ENCODE measurements at places on chromosomes 7 and 10. TPM values are rescaled to one million over a fixed set of nuclear protein-coding genes. Genes with fewer than 3 reads are reported as not detected.

- peak overlapping the region; percentile 100 for H3K27ac ChIP-seq
- no peaks in the 10 kb centered on the region for H3K27me3 ChIP-seq
- no peaks in the 10 kb centered on the region for H3K36me3 ChIP-seq
- H3K4me3 ChIP-seq, result peak overlapping the region; percentile 24
Measured at GRCh38 chr7:25750744-25751508, 401.1 kb upstream of the NFE2L3 start.

DNA sequence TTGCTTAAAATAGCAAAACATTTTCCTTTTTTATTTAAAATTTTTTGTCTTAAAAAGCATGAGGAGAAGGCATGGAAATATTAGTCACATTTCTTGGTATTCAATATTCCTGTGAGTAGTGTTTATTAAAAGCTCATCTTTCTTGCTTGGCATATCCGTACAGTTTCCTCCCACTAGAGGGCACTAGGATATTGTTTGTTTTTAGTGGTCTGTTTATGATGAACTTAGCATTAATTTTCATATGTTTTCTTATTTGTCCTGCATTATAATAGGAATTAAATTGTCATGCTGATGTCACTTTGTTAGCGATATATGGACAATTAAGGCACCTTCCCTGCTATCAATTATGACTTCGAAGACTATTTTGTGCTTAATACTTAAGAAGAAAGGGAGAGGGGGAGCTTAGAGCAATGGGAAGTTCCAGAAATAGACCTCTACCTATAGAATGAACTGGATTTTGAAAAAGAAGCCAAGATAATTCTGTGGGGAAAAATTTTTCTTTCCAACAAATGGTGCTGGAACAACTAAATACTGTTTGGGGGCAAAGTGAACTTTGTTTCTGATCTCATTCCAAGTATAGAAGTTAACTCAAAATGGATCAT is 91.0 kb upstream of the STRIP2 start:
- no peaks in the 10 kb centered on the region for H3K36me3 ChIP-seq
- H3K4me3 ChIP-seq, result no peak overlapping the region
- no peak for DNase-seq

DNA sequence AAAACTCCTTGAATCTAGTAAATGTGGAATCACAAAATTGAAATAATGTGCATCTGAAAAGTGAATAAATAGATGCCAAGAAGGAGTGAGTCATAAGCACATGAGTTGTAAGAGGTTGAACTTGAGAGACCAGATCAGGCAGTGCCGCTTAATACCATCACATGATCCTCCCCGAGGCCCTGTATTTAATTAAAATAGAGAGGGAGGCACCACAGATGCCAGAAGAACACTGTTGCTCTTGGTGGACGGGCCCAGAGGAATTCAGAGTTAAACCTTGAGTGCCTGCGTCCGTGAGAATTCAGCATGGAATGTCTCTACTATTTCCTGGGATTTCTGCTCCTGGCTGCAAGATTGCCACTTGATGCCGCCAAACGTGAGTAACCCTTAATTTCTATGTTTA is at the start of gene GPNMB:
GPNMB (plus strand) TSS at position 221 of the 400 bp plus-strand sequence; CDS start at position 304, 83 bp downstream.
- no peaks in the 10 kb centered on the region for H3K27me3 ChIP-seq
- DNase-seq, result no peak
- peak within 1 kb of the TSS; percentile 10 for H3K27ac ChIP-seq
- no peaks in the 10 kb centered on the region for H3K4me1 ChIP-seq

DNA sequence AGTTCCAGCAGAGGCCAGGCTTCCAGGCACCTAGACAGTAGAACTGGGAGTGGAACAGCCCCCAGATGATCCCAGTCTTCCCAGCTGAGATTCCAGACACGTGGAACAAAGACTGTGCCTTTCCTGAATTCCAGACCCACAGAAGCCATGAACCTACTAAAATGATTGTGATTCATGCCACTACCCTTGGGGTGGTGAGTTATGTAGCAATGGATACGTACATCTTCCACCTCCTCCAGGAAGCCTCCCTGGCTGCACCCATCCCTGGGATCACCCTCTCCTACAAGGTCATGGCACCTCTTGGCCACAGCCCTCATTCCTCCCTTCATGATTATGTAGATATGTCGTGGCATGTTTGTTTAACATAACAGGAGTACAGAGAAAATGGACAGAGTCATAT is 83.4 kb downstream of the NPTX2 start:
- peaks cover 2% of the 10 kb centered on the region for H3K36me3 ChIP-seq
- H3K4me1 ChIP-seq, result peaks cover 2% of the 10 kb centered on the region
- peaks cover 19% of the 10 kb centered on the region for H3K27me3 ChIP-seq
- H3K4me3 ChIP-seq, result no peak overlapping the region
- H3K27ac ChIP-seq, result no peak overlapping the region
- no peak for DNase-seq

DNA sequence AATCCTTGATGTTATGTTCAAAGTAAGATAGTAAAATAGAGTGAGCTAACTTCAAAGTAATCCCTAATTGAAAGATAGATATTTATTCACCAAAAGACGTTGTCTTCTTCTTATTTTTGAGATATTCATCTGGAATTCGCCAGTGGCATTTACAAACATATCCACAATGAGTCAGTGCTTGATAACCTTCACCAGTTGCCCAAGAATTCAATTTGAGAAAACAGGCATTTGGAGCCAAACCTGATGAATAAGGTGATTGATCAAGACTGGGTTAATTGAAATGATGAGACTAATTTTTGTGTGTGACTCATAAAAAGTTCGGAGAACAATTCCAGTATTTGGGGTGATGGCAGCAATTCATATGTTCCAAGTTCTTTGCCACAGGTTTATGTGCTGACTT is 344.0 kb downstream of the ARL4A start:
- peak overlapping the region; percentile 41 for H3K4me3 ChIP-seq
- H3K27me3 ChIP-seq, result no peaks in the 10 kb centered on the region
- DNase-seq, result no peak
- peaks cover 7% of the 10 kb centered on the region for H3K36me3 ChIP-seq
- peaks cover 87% of the 10 kb centered on the region for H3K4me1 ChIP-seq

The ARPC1A gene
- total RNA-seq, result 216 TPM

The GJD4 gene
- not detected for total RNA-seq

The PNLIPRP1 gene
- total RNA-seq, result not detected
